Gastroesophageal sphincter (tissue), 4 donors: ENCODE measurements at places on chromosomes 7 and 10. TPM values are rescaled to one million over a fixed set of nuclear protein-coding genes. Genes with fewer than 3 reads are reported as not detected.

GRCh38 chr7:73766556-73767229 is 3.4 kb downstream of the CLDN3 start:
- no peak for ATAC-seq

GRCh38 chr10:119139464-119140067 is 25.9 kb downstream of the SFXN4 start:
- ATAC-seq: peak; percentile 55

DNA sequence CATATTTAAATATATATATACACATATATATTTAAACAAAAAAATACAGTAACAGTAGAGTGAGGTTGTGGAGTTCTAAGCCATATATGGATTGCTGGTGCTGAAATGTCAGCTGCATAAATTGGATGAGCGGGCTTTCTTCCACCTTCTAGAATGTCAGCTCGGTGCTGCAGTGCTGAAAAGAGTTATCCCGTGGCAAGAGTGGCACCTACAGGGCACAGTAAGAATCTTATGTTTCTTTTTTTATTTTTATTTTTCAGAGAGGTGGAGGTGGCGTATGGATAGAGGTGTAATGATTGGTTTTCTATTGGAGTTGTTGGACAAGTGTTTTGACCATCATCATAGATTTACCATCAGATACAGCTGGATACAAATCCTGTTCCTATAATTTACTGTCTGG is 86.2 kb upstream of the DYNC1I1 start:
- ATAC-seq: peak; percentile 61

DNA sequence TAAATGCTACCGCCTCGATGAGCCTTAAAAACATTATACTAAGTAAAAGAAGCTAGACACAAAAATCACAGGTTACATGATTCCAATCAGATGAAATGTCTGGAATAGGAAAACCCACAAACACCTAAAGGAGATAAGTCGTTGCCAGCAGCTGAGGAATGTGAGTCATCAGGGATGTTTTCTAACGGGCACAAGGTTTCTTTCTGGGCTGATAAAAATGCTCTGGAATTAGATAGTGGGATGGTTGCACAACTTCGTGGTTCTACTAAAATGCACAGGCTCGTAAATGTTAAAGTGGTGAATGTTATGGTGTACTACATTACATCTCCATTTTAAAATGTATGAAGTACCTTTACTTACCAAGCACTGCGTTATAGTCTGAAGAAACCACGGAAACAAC is 9.7 kb downstream of the ABLIM1 start:
- no peak for ATAC-seq

- ATAC-seq: peak; percentile 82
Measured at GRCh38 chr7:106484562-106484961, 176.4 kb downstream of the CCDC71L start.

Gene MCMBP
- total RNA-seq: 55.7 TPM

Gene CALHM3
- total RNA-seq: not detected

Gene CNTNAP2
- total RNA-seq: 1.5 TPM

Gene PNLIPRP1
- total RNA-seq: not detected

Gene GLI3
- total RNA-seq: 7.3 TPM

Gene FAM25A
- not detected for total RNA-seq

Gene ANKRD22
- total RNA-seq: not detected
